ENCODE measurements at places on chromosomes 7 and 10. TPM values are rescaled to one million over a fixed set of nuclear protein-coding genes. Genes with fewer than 3 reads are reported as not detected.
A peak's percentile ranks its signal among the peaks of the same experiment; 100 is the strongest.

- DNase-seq = no peak
- H3K27ac ChIP-seq = no peak overlapping the region
These were observed 2.3 kb downstream of the PAX2 start for GRCh38 chr10:100747456-100748230.

The ADRB1 gene
- 0.62 TPM for total RNA-seq

The EGR2 gene
- total RNA-seq = 12.1 TPM

DNA sequence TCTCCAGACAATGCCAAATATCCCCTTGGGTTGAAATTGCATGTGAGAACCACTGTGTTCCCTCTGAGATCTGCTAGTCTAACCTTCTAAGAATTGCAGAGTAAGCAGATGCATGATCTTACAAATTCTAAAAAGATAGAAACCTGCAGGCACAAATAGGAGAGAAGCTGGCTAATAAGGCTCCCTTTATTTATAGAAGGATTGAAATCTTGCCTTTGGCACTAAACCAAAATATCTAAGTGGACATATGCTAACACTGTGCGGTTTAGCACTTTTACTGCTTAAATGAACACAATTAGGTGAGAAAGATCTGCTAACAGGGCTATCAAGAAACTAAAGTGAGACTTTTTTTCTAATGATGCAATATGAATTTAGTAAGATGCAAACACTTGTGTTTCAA lies 225.5 kb downstream of the DOCK4 start:
- peaks cover 2% of the 10 kb centered on the region for H3K36me3 ChIP-seq
- DNase-seq = no peak
- no peak overlapping the region for H3K27ac ChIP-seq
- H3K4me1 ChIP-seq = no peaks in the 10 kb centered on the region

GRCh38 chr10:60810437-60811182 lies 32.3 kb downstream of the CDK1 start:
- no peaks in the 10 kb centered on the region for H3K27me3 ChIP-seq
- DNase-seq = peak; percentile 66
- peaks cover 5% of the 10 kb centered on the region for H3K4me1 ChIP-seq

- no peaks in the 10 kb centered on the region for H3K36me3 ChIP-seq
- H3K27ac ChIP-seq = no peak overlapping the region
- H3K4me3 ChIP-seq = no peak overlapping the region
- no peak for DNase-seq
- no peaks in the 10 kb centered on the region for H3K27me3 ChIP-seq
These were observed 160.9 kb upstream of the FZD1 start for GRCh38 chr7:91103363-91103762.

DNA sequence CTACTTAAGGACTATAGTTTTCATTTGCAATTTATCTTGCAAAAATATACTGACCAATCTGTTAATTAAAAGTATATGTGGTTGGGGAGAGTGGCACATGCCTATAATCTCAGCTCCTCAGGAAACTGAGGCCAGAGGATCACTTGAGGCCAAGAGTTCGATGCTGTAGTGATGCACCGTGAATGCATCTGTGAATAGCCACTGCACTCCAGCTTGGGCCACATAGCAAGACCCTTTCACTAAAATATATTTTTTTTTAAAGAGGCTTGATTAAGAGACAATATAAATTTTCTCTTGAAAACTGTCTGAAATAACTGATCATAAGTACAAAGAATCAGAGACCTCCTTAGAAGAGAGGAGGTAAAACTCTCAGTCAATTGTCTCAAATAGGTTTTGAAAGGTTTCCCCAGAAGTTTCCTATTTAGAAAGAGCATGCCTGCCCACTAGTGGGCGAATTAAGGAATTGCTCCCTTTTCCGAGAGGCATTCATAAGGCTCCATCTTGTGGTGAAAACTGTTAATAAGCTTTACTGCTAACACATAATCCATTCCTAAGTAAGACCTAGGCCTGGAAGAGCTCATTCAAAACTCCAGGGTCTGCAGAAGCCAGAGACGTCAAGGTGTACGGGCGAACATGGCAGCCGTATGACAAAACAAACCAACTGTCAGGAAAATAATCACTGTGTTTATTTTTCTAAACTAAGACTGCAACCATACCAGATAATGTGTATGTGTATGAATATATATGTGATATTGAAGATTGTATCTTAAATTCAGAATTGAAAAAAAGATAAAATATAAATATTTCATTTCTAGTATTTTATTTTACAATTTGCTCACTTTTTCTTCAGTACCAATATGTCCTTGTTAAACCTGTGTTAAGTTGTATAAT lies 6.8 kb upstream of the TAS2R40 start:
- H3K27me3 ChIP-seq = peaks cover 3% of the 10 kb centered on the region
- H3K4me3 ChIP-seq = no peak overlapping the region
- no peak overlapping the region for H3K27ac ChIP-seq
- peak; percentile 63 for DNase-seq

DNA sequence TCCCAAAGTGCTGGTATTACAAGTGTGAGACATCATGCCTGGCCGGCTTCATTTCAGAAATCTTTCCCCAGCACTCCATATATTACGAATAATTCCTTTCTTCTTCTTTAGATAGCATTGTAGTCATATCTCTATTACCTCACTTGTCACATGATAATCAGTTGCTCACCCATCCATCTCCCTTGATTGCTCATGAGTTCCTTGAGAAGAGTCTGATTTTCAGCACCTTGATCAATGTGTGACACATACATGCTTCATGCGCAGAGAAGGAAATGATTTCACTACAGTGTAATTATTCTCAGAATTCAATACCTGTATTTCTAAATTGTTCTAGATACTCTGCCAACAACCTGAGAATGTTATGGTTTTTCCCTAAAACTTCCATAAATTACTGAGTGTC lies 26.7 kb upstream of the GGCT start:
- H3K27me3 ChIP-seq = no peaks in the 10 kb centered on the region
- H3K27ac ChIP-seq = no peak overlapping the region
- no peaks in the 10 kb centered on the region for H3K4me1 ChIP-seq
- DNase-seq = no peak

GRCh38 chr10:75191821-75192568 lies 18.6 kb upstream of the VDAC2 start:
- no peaks in the 10 kb centered on the region for H3K27me3 ChIP-seq
- no peaks in the 10 kb centered on the region for H3K36me3 ChIP-seq
- peaks cover 15% of the 10 kb centered on the region for H3K4me1 ChIP-seq
- no peak overlapping the region for H3K4me3 ChIP-seq
- DNase-seq = peak; percentile 88
- H3K27ac ChIP-seq = peak overlapping the region; percentile 6

DNA sequence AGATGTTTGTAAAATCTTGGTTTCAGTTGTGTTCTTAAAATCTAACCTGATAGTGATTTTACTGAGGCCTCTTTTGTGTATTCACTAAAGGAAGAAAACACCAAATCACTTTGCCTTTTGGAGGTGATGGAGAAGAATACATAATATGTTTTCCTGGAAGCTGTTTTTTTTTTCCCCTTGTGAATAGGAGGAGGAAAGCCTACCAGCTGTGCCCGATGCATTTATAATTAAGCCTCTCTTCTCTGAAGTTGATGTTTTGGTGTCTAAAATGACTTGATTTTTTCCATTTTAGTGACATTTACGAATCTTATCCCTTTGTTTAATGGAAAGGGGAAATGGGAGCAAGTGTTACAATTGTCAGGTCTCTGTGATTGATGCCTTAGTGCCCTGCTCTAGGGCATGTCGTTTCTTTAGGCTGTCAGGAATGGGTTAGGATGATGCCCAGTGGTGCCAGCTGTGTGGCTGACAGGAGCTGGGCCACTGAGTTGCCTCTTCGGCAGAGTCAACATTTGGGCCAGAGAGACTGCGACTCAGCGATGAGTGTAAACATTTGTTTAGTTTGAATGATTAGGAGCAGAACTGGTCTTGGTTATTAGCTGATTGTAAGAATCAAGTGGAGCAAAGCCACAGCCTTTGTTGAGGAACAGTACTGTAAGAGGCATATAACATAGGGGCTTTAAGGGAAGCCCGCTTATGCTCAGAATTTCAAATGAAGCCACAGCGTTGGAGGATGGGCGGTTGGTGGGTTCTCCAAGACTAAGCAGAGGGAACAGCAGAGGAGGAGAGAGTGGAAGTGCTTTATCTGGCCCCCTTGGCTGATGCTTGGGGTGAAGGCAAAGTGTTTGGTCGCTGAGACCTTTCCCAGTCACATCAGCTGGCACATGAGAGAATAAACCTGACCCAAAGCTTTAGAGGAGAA lies 81.6 kb downstream of the CDK14 start:
- H3K4me1 ChIP-seq = peaks cover 12% of the 10 kb centered on the region
- no peak for DNase-seq
- no peak overlapping the region for H3K27ac ChIP-seq
- no peak overlapping the region for H3K4me3 ChIP-seq
- no peaks in the 10 kb centered on the region for H3K27me3 ChIP-seq
- H3K36me3 ChIP-seq = no peaks in the 10 kb centered on the region

GRCh38 chr7:83452256-83452655 lies 196.7 kb downstream of the SEMA3E start:
- no peaks in the 10 kb centered on the region for H3K27me3 ChIP-seq
- H3K4me1 ChIP-seq = no peaks in the 10 kb centered on the region
- H3K36me3 ChIP-seq = no peaks in the 10 kb centered on the region
- no peak overlapping the region for H3K27ac ChIP-seq

The WNT8B gene
- total RNA-seq = not detected

Measured in astrocyte (in vitro differentiated cells and primary cell).